ENCODE measurements at places on chromosomes 6 and 20. TPM values are rescaled to one million over a fixed set of nuclear protein-coding genes. Genes with fewer than 3 reads are reported as not detected.

- DNase-seq: no peak
Measured at GRCh38 chr6:46010771-46011170, 4.9 kb downstream of the CLIC5 start.

DNA sequence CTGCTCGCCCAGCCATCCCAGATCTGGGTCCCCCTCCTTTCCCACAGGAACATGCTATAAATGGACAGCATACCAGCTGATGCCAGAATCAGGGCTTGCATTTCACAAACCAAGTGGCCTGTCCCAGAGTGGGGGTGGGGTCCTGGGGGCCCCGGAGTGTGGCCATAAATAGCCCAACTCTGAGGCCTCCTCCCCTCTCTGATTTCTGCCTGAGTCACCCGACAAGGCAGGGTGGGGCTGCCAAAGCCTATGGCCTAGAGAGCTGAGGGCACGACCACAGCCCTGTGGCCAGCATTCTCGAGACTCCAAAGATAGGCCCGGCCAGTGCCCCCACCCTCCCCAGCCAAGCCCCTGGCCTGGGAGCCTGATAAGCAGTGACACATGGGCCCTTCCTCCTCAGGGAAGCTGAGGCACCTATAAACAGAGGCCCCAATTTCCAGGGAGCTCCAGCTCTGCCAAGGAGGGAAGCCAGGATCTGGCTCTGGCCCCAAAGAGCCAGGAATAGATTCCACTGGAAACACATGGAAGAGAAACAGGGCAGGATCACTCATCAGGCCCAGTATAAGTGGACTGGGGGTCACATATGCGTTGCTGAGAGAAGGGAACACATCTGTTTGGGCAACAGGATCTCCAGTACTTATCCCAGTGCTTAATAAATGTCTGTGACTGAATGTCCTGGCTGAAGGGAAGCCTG lies 20.3 kb downstream of the SNTA1 start:
- DNase-seq: no peak

DNA sequence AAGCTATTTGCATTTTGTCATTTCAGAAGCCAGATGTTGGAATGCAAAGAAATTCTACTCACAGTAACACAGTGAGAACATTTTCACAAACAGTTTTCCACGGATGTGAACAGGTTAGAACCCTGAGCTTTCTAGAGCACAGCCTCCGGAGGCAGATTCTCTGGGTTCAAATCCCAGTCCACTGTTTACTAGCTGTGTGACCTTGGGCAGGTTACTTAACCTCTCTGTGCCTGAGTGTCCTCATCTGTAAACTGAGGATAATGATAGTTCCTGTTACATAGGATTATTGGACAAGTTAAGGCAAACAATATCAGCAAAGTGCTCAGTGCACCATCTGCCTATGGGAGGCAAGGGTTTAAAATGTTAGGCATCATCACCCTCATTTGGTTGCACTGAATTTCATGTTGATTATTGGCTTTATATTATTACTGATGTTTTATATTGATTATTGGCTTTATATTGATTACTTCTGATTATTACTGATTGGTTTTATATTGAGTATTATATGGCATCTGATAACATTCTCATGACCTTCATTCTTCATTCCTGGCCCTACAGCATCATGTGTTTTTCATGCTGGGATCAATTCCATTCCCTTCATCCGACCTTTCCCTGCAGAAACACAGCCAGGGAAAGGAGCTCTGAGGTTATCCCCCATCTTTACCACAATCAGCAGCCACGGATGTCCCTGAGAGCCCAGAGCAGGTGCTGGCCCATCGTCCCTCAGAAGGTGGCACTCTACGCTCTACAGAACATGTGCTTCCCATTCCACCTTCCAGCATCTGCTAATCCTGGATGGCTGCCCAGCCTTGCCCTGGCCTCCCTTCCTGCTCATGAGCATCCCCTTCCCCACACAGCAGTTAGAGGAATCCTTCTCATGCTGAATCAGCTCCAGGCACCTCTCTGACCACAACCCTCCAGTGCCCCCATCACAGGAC lies 283.1 kb downstream of the PREX1 start:
- DNase-seq: no peak

DNA sequence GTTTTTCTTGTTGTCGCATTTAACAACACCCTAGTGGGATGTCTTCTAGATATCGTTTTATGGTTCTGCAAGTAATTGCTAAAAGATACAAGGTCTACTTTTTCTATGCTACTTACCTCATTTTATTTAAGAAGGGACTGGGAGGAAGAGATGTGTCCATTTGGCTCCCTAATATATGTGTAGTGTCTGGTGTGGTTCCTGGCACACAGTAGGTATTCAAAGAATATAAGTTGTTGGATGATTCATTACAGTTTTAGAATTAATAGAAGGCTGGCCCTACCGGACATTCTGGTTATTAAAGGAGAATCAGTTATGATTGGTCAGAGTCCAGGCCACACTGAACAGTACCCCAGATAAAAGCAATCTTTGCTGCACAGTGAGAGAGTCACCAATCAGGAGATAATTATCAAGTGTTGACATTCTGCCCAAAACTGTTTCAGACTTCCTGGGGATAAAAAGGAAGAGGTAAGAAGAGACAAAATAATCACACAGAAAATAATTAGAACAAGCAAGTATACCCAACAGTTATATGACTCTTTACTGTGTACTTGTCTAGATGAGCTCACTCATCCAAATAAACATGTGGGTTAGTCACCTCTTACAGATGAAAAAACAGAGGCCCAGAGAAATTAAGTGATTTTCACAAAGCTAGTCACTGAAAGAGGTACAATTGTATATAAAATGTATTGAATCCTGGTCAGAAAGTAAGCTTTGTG lies 7.0 kb downstream of the TMEM244 start:
- no peak for DNase-seq

GRCh38 chr6:125868252-125868651 lies 77.5 kb downstream of the NCOA7 start:
- no peak for DNase-seq

The ZDHHC14 gene
- 8.4 TPM for total RNA-seq
